ENCODE measurements at places on chromosomes 4 and X. TPM values are rescaled to one million over a fixed set of nuclear protein-coding genes. Genes with fewer than 3 reads are reported as not detected.
A peak's percentile ranks its signal among the peaks of the same experiment; 100 is the strongest.

The IQSEC2 gene
- polyA plus RNA-seq = 19.8 TPM

The GYPE gene
- 2.6 TPM for polyA plus RNA-seq

The IL13RA2 gene
- not detected for polyA plus RNA-seq

The MAGEE1 gene
- polyA plus RNA-seq = 2.8 TPM

The F9 gene
- polyA plus RNA-seq = not detected

The PPEF1 gene
- polyA plus RNA-seq = 0.44 TPM

The TREX2 gene
- polyA plus RNA-seq = 0.43 TPM

GRCh38 chrX:40326186-40326965 lies 228.6 kb upstream of the BCOR start:
- DNase-seq = no peak

GRCh38 chr4:186854256-186854655 lies 130.6 kb upstream of the FAT1 start:
- no peak for DNase-seq

- no peak for DNase-seq
Observed at GRCh38 chrX:129996120-129996519, 13.7 kb downstream of the BCORL1 start.

GRCh38 chrX:48631376-48632090 lies 34.2 kb downstream of the WDR13 start:
- peak; percentile 88 for DNase-seq

DNA sequence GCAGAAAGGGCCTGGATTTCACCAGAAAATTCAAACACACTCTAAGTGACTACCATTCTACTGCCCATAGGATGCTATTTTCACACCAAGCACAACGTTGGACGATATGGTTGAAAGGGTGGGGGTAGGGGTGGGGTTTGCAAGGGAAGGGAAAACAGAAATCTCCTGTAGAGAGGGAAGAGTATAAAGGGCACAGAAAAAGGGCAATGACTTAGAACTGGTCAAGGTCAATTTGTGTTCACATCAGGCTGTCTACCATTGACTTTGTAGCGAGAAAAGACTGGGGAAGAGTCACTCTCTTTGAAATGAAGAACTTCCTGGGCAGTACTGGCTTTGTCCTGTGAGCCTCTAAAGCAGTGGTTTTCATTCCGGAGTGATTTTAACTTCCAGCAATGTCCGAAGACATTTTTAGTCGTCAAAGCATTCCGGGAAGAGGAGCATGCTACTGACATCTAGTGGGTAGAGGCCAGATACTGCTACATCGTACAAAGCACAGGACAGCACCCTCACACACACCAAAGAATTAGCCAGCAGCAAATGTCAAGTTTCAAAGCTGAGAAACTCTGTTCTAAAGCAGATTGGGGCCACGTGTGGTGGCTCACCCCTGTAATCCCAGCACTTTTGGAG lies 48.4 kb upstream of the SLC7A3 start:
- DNase-seq = peak; percentile 19

- no peak for DNase-seq
Observed at GRCh38 chr4:99723612-99724011, 66.0 kb upstream of the C4orf54 start.

DNA sequence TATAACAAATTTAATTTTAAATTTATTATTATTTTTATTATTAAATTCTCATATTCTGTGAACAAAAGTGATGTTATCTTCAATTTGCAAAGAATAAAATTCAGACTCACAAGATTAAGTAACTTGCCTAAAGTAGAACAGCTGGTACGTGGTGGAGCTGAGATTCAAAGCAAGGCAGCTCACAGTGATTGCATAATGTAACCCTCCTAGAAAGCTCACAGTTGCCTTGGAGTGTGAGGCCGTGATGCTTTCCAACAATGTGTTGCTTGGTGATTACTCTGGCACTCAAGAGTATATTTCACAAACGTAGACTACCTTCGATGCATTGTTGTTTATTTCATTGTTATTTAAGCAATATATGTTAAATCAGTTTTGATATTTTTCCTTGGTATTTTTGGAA lies 1039.2 kb upstream of the PABPC4L start:
- DNase-seq = no peak

- no peak for DNase-seq
Observed at GRCh38 chrX:97397371-97397770, 513.7 kb downstream of the RPA4 start.

GRCh38 chr4:40547789-40548132 lies 81.9 kb downstream of the RBM47 start:
- no peak for DNase-seq

- DNase-seq = peak; percentile 81
Observed at GRCh38 chr4:30770049-30770549, 49.9 kb downstream of the PCDH7 start.

GRCh38 chrX:20374900-20375438 lies 108.3 kb upstream of the RPS6KA3 start:
- DNase-seq = no peak

DNA sequence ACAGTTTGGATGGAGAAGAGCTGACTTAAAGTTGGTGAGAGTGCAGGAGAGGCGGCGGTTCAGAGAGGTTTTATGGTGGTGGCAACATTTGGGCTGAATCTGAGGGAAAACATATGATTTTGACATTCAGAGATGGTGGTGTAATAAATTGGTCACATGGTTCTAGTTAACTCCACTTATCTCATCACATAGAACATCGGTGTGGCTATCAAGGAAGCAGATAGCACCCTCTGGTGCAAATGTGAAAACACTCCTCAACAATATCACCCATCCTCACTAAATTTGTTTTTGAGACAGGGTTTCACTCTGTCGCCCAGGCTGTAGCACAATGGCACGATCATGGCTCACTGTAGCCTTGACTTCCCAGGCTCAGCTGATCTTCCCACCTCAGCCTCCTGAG lies 28.8 kb downstream of the SUPT20HL2 start:
- no peak for DNase-seq

Measured in hindlimb muscle (tissue), 1 donor.